Stimulated activated CD4-positive, alpha-beta T cell treated with anti-CD3 and anti-CD28 coated beads, Interleukin-4, amount 100 ng/mL, for 1 hour (primary cell): ENCODE measurements at places on chromosomes 1 and 21.

DNA sequence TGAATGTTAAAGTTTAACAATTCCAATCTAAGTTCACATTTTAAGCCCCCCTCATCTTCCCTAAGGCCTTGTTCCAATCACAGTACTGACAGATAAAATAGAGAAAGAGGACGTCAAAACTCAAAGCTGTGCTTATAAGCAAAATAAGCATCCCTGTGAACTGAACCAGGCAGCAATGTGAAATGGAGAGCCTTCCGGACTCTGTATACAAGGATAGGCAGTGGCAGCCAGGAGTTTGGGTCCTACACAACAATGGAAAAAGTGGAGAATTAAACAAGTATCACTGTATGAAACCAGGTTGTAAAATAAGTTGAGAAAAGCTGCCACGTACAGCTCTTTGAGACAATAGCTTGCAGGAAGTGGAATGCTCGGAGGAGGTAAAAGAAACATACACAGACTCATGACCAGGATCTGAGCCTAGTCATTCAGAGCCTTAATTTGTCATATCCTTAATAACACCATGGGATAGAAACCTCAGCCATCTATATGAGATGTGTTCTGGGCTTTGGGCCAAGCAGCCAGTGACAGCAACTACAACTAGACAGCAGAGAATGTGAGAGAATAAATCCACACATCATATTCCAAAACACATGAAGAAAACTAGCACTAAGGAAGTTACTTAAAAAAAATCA lies 55.2 kb upstream of the PALMD start:
- no peak for DNase-seq

DNA sequence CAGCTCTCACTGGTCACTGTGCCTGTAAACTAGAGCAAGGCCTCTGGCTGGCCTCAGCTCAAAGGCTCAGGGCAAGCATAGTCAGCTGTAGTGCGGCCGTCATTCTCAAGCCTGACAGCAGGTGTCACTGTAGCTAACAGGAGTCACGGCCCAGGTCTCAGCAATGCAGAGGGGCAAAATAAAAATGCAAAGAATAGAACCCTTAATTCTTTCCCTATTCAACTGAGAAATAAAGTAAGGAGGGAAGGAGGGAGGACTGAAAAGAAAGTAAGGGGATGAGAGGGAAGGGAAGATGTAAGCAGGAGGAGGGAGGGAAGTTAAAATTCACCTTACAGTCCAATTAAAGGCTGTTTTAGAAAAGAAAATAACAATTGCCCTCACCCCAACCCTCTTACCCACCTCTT lies 106.1 kb downstream of the KIAA0319L start:
- DNase-seq: peak; percentile 81

DNA sequence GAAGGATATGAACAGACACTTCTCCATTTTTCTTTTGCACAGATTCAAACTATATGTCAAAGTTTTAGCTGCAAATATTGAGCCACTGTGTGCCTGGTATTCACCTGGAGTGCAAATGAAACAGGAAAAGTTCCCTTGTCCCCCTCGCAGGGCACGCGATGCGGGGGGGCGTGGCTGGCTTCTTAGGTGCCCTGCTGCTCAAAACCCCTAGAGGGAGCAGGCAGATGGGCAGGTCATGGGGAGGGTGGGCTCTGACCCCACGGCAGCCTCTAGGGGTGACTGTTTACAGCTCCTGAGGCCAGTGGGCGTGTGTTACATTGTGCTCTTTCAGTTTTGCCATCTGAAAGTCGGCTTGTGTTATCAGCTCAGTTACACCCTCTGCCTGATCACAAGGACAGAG lies 931.2 kb upstream of the B3GALT2 start:
- no peak for DNase-seq

DNA sequence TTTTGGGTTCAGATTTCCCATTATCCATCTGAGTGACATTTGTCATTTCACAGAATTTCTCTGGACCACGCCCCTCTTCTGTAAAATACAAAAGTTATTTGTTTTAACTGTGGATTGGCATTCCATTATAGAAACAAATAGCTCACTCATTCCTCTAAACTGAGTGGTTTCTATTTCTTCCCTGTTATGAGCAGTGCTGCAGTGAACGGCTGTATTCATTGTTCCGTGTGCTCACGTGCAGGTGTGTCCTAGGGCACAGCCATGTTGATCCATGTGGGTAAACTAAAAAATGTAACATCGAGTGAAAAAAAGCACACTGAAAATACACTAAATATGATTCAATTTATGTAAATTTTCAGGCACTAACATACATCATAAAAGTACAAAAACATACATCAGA lies 27.0 kb upstream of the IL12RB2 start:
- no peak for DNase-seq

GRCh38 chr1:115300087-115300876 lies 37.8 kb downstream of the NGF start:
- DNase-seq: no peak

DNA sequence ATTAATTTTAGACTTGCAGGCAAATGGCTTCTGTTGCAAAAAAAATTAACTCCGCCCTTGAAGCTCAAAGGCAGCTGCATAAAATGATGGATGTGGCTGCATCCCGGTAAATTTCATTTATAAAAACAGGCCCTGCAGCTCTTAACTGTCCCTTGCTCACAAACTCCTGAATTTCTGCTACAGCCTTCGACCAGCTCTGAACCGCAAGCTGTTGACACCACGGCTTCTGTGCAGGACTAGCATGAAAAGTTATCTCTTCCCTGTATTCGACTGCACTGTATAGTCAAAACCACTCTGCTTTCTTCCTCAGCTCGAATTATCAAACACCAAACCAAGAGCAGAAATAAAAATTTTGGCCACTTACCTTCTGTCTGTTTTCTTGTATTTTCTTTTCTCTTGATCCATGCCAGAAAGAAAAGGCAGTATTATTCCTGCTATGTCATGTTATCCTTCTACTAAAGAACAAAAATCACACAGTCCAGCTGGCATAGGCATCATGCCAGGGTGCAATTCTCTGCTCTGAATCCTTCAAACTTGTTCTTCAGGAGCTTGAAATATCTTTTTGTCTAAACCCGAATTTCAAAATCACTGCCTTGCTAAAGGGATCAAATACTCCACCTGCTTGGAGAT lies 195.5 kb upstream of the NCAM2 start:
- no peak for DNase-seq

DNA sequence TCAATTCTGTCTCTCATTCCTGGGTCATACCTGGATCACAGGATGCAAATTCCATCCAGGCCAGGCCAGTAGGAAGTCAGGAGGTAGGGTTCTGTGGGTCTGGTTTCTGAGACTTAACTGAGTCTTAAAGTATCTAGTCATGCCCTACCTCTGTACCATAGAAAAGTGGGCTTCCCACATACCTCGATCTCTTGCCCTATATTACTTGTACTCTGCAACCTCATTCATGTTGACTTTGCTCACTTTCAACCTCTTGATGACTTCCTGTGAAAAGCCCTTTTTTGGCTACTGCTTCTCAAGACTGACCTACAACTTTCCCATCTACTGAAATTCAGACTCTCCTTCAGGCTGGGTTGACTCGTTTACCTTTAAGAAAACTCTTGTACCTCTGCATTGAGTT lies 128.9 kb upstream of the C8B start:
- DNase-seq: no peak

DNA sequence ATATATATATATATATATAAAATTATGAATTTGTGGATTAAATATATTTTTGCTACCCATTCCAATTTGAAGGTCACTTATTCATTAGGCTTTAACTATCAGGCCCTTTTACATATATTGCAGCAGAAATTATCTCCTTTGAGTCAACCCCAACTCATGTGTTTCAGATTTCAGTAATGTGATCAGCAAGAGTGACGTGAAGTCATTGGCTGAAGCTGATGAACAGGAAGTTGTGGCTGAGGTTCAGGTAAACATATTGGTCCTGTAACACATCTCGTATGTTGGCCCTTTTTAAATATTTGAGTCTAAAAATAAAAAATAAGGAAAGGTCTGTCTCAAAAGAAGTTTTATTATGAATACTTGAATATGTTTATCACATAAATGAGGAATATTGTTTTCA lies 8.5 kb downstream of the VPS45 start:
- no peak for DNase-seq

- no peak for DNase-seq
Observed at GRCh38 chr1:164803366-164803765, 244.4 kb downstream of the PBX1 start.

GRCh38 chr1:220803401-220804201 lies 16.9 kb downstream of the MTARC1 start:
- DNase-seq: no peak

DNA sequence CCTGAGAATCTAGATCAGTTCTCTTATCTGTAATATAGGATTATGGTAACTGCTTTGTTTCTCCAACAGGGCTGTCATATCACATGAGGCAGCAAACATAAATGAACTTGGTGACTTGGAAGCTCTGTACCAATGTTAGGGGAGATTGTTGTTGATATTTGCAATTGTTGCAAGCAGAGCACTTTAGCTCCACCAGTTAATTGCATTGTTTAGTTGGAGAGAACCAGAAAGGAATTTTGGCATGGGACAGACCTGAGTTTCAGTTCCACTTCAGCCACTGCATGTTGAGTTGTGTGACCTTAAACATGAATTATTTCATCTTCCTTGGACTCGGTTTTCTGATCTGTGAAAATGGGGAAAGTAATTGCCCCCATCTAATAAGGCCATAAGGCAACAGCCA lies 142.3 kb upstream of the JUN start:
- DNase-seq: no peak

GRCh38 chr1:30541721-30542485 lies 181.5 kb downstream of the MATN1 start:
- no peak for DNase-seq

GRCh38 chr21:31252611-31253010 lies 91.5 kb downstream of the TIAM1 start:
- DNase-seq: no peak
